Hematopoietic multipotent progenitor cell (in vitro differentiated cells): ENCODE measurements at places on chromosomes 1 and 21.

DNA sequence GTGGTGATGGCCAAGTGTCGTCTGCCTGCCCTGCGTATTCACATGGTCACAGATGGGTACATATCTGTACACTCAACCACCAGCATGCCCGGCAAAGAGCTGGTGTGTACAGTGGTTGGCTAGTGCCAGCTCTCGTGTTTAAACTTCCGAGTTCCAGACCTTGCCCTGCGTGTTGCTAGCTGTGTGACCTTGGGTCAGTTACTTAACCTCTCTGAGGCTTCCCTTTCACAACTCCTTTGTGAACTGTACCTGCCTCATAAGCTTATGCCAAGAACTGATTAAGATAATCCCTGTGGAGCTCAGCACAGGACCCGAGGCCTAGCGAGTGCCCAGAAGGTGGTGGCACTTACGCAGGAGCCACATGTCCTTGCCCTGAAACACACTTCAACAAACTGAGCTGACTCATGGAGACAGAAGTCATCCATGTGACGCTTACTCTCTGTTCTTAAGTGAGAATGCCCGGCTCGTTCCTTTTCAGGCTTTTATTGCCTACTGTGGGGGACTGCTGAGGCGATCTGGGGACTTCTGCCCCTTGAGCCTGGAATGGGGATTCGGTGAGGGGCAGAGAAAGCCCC is 55.4 kb downstream of the ALPL start:
- DNase-seq = no peak

DNA sequence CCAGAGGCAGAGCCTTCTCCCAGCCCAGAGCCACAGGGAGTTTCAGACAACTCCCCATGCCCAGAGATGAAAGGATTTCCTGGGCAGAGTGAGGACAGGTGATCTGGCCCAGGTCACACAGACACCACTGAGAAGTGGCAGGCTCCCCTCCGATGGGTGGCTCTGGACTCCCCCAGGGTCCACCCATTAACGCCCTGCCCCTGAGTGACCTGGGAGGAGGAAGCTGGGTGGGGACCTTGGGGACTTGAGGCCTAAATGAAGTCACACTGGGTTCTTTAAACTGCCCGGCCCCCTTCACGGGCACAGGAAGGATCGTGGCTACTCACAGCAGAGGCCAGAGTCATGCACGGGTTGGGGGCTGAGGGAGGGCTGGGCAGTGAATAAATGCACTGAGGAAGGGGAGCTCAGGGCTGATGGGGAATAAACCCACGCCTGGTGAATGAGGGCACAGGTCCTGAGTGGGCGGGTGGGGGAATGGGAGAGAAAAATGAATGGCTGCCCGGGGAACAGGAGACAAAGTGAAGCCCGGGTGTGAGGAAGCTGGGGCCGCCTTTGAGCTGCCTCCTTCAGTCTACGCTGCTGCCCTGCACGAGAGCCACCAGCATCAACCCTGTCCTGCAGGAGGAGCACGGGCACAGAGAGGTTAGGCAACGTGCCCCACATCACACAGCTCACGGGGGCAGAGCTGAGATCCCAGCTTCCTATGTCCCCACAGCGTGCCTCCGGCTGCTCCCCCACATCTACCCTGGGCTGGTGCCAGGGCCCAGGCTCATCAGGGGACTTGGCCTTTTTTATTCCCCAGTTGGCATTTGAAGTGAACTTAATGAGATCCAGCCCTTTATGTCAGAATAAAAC is 404.3 kb downstream of the MATN1 start:
- no peak for DNase-seq

- no peak for DNase-seq
These were observed 14.2 kb downstream of the PODN start for GRCh38 chr1:53076165-53076564.

DNA sequence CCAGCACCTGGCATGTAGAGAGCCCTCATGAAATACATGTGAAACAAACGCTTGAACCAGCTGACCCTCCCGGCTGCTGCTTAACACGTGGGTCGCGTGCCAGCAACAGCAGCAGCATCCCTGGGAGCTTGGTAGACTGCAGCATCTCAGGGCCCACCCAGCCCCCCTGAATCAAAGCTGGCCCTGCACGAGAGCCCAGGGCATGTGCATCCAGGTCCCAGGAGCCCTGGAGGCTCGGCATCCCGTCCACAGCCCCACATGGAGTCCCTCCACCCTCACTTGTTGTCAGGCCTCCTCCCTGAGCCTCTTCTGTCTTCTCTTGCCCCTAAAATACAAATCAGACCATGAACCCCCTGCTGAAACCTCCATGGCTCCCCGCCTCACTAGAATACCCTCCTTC is 123.1 kb downstream of the MATN1 start:
- no peak for DNase-seq

GRCh38 chr1:96649301-96649700 is 72.3 kb upstream of the PTBP2 start:
- no peak for DNase-seq

GRCh38 chr21:34343838-34344381 is 19.9 kb upstream of the KCNE2 start:
- DNase-seq = no peak

- peak; percentile 54 for DNase-seq
These were observed 65.5 kb upstream of the LAPTM5 start for GRCh38 chr1:30822966-30823581.

DNA sequence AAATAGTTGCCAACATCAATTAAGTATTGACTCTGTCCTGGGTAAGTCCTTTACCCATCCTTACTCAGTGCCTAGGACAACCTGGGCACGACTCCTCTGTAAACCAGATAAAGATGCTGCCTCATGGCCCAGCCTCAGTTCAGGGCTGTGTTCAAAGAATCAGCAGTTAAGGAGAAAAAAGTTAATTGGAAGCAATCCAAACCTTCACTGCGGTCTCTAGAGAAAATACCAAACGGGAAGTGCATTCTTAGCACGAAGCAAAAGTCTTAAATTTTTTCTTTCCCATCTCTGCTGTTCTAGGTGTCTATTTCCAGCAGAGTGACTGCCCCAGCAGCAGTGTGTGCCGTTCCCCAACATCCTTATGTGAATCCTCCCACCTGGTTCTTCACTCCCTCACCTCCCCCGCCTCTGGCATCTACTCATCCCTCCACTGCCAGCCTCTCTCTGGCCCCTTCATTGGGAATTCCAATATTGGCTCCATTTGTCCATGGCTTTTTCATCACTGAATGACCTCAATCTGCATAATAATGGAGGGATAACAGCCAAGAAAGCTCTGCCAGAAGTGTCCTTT is 23.2 kb downstream of the KANK4 start:
- DNase-seq = peak; percentile 74

DNA sequence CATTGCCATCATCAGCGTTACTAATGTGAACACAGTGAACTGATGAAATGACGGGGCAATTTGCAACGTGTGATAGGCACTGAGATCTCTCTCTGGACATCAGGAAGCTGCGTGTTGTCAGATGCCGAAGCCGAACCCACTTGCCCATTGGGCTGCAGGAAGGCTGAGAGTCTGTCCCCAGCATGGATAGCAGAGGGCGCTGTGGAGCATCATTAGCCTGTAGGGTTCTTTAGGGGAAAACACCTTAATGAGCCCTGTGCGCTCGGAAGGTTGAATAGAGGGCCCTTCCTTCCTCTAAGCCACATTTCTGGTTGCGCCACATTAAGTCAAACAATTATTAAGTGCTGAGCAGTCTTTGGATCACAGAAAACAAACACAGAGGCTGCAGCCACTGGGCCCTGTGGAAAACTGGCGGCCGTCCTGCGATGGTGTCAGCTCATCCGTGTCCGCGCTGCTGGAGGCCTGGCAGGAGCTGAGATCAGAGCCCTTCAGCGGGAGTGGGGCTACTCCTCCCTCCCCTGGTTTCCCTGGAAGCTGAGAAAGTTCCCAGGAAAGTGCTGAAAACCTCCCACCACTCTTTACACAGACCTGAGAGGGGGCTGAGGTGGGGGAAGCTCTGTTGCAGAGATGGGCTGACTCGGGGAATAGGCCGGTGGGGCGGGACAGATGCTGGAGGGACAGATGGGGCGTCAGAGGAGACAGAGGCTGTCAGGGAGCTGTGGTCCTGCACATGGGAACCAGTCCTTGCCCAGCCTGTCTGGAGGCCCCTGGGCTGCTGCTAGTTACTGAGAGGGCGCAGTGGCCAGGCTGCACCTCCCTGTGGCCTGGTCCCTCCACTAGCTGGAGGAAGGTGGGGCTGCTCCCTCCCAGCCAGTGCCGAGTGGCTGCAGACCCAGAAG is 12.7 kb downstream of the TFF2 start:
- peak; percentile 89 for DNase-seq

GRCh38 chr1:83527987-83528386 is 470.9 kb downstream of the TTLL7 start:
- DNase-seq = no peak

DNA sequence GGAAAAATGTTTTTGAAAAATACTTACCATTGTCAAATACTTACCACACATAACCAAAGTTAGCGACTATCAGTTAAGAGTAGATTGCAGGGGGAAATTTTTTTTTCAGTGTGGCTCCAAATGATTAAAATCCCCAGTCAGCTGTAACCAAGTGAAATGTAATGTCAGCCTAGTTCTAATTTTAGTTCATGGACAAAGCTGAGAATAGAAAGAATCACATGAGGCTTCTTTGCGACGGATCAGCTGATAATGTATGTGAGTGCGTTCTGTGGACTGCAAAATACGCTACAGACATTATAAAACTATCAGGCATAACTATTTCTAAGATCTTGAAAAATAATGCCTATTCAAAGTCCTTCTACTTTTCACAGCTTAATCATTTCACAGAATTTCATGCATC is at the start of gene LRRC39:
Gene LRRC39, minus strand, starts transcription at position 166 of the 400 bp plus-strand sequence. CDS start 9,740 bp downstream, outside the sequence.
- DNase-seq = no peak

DNA sequence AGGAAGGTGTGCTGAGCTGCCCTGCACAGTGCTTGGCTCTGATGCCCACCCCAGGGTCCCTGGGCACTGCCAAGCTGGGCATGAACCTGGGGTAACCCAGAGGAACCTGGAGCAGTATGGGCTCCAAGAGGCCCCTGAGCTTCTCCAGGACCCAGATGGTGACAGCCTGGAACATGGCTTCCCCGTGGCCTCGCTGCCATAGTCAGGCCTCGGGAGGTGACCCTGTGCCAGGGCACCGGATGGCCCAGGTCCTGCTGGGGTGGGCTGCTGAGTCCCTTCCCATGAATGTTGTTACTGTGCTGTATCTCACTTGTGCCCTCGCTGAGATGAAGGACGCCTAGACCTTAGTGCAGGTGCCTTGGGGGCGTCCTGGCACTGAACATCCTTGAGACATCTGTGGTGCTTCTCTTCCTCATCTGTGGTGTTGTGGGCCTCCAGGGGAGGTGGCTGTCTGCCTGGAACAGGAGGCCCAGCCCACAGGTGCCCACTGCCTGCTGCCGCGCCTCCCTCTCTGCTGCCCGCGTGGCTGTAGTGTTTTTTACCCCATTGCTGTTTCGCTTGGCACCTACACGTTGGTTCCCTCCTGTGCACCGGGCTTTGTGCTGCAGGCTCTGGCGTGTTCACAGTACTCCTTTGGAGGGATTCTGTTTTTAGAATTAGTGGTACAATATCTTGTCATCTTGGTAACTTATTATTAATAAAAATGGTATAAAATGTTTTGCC is 160.3 kb downstream of the PCBP3 start:
- no peak for DNase-seq

- no peak for DNase-seq
These were observed 43.2 kb downstream of the GJA5 start for GRCh38 chr1:147717051-147717705.

GRCh38 chr1:151347523-151348246 is 633 bp upstream of the RFX5 start:
- DNase-seq = no peak

GRCh38 chr1:204941421-204942338 is 71.0 kb downstream of the NFASC start:
- DNase-seq = peak; percentile 80

GRCh38 chr1:36869054-36869453 is 165.3 kb downstream of the GRIK3 start:
- DNase-seq = no peak

GRCh38 chr1:204464187-204464631 is 30.4 kb downstream of the PIK3C2B start:
- no peak for DNase-seq

DNA sequence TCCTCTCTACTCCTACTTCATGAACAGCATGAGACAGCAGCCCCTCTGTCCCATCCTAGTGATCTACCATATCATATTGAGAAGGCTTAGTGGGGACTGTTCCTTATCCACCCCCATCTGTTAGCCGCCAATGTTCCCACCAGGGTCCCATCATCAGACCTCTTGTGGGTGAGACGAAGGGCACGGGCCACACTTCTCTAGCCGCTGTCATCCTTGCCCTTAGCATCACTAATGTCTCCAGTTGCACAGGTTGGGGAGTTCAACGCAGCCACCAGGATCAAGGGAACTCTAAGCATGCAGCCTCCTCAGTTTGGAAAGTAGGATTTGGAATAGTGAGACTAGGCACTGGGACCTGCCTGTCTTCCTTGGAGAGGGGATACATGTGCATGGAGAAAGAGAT is 20.1 kb downstream of the INKA2 start:
- no peak for DNase-seq

- peak; percentile 73 for DNase-seq
These were observed 676 bp upstream of the PIAS3 start for GRCh38 chr1:145859491-145860023.

DNA sequence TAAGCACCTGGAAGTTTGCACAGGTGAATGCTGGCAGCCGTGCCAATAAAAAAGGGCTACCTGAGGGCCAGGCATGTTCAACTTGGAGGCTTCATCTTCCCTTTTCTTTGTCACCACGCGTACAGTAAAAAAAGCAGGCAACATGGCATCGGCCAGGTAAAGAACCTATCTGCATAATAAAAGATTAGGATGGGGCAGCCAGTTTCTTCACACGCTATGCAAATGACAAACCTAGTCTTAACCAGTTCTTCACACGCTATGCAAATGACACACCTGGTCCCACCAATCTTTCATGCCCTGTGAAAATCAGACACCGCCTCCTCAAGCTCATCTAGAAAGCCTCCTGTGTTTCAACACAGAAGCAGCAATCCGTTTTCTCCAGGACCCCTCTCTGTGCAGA is 413.4 kb downstream of the HLX start:
- DNase-seq = no peak

- no peak for DNase-seq
These were observed 23.3 kb downstream of the SH3BP5L start for GRCh38 chr1:248802454-248802853.

DNA sequence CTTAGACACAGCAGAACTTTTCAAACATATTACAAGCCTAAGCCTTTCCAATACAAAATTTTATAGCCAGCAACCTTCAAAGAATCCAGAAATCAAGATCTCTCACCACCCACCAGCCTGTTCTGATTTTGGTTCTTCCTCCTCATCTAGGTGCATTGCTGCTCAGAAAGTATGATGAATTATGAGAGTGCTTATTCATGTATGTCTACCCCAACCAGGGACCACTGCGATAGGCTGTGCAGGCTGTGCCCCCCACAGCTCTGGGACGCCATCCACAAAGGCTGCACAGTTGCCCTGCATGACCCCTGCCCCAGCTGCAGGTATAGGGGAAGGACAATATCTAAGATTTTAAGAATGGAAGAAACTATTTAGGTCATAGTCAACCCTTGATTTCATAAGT is 55.4 kb downstream of the WDR64 start:
- DNase-seq = no peak
